ENCODE measurements at places on chromosomes 1 and 21.

DNA sequence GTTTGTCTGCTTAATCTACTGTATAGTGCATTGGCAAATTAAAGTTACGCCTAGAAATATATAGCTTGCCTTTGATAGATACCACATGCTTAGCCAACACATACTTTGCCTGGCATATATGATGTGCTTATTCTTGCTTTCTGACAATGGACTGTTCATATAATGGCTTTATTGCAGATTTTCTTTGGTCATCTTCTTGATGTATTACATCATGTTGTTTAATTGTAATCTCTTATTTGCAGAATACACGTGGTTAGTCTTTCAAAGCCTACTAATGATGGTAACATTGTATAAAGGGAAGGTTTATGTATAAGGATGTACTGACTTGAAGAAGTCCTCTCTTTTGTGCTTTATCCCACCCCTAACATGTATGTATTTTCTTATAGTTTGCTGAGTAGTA lies 201.5 kb downstream of the PDE4B start:
- no peak for DNase-seq

DNA sequence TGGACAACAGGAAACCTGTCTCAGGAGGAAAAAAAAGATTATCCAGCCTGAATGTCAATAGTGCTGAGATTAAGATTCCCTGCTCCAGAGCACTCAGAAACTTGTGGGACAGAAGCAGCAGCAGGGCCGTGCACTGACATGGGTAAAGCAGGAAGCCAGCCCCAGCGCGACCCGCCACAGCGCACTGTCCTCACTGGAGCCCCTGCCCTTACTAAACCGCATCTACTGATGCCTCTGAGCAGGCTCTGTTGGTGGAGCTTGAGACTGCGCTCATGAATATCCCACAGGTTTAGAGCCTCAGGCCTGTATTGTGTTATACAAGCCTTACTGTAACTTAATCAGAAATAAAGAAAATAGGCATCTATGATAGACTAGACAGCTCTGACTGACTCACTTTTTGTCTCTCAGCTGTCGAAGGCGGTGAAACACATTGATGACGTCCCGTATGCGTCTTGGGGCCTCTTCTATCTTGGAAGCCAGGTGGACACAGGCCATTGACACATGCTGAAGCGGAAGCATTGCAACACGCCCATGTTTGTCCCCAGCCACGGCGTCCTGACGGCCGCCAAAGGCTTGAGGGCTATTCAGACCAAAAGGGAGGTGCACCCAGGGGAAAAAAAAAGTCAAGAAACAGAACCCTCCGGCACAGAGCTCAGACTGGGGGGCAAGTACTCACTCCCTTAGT lies 1.2 kb downstream of the CCNL2 start:
- DNase-seq, result no peak

GRCh38 chr1:91856996-91857395 lies 29.0 kb downstream of the TGFBR3 start:
- no peak for DNase-seq

GRCh38 chr1:224617410-224618355 lies 1.6 kb downstream of the CNIH3 start:
- no peak for DNase-seq

DNA sequence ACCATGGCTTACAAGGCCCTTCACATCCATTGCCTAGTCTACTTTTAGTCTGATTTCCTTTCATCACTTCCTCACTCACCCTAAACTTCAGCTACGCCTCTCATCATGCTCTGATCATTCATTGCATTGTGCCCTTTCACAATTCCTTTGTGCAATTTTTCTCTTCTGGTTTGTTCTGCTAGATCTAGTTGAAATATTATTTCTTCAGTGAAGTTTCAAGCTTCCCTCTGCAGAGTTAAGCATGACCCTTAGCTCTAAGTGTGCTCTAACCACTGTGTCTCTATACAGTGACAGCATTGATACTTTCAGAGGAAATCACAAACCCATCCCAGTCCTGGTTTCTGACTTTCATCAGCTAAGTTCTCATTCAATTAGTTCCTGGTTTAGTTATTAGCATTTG lies 166.1 kb downstream of the PLA2G4A start:
- no peak for DNase-seq
